ENCODE measurements at places on chromosomes 2 and 18.

DNA sequence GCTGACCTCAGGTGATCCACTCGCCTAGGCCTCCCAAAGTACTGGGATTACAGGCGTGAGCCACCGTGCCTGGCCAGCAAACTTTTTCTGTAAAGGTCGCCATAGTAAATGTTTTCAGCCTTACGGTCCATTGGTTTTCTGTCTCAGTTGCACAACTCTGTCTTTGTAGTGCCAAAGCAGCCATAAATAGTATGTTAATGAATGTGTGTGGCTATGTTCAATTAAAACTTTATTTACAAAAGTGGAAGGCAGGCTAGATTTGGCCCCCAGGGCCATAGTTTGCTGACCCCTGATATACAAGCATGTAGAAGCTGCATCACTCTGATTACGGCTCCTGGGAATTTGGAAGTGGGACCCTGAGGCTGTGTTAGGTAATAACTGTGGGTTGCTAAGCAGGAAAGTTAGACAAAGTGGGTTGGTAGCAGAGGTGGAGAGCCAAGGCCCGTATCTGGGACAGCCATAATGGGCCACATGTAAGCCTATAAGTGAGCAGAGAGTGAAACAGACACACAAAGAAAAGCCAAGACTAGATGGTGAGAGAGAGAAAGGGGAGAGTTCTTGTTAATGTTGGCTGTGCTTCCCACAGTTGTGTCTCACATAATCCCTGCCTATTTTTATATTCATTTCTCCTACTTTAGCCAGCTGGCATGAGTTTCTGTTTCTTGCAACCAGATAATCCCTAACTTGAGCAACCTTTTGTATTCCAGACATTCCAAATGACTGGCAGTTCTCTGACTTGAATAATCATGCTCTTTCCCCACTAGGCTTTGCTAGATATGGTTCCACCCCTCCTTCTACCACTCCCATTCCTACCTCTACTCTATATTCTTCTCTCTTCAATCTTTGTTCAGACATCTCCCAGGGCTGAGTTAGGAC, 223.3 kb upstream of the STON1 start:
- no peaks in the 10 kb centered on the region for H3K36me3 ChIP-seq
- no peak for DNase-seq
- H3K4me3 ChIP-seq: no peak overlapping the region
- no peak overlapping the region for H3K27ac ChIP-seq

DNA sequence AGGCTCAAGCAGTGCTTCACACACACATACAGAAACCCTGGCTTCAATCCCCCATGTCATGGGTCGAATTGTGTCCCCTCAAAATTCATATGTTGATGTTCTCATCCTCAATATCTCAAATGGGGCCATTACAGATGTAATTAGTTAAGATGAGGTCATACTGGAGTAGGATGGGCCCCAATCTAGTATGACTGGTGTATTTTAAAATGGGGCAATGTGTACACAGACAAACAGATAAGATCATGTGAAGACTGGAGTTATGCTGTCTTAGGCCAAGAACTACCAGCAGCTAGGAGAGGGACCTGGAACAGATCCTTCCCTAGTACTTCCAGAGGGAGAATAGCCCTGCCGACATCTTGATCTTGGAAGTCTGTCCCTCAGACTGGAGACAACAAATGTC, 167.7 kb downstream of the MYO3B start:
- H3K4me3 ChIP-seq: no peak overlapping the region
- H3K4me1 ChIP-seq: peaks cover 3% of the 10 kb centered on the region
- H3K27me3 ChIP-seq: no peaks in the 10 kb centered on the region
- H3K27ac ChIP-seq: no peak overlapping the region
- no peak for DNase-seq

- no peaks in the 10 kb centered on the region for H3K27me3 ChIP-seq
- no peak for DNase-seq
- no peak overlapping the region for H3K27ac ChIP-seq
These were observed 31.2 kb downstream of the USP37 start for GRCh38 chr2:218536804-218537494.

DNA sequence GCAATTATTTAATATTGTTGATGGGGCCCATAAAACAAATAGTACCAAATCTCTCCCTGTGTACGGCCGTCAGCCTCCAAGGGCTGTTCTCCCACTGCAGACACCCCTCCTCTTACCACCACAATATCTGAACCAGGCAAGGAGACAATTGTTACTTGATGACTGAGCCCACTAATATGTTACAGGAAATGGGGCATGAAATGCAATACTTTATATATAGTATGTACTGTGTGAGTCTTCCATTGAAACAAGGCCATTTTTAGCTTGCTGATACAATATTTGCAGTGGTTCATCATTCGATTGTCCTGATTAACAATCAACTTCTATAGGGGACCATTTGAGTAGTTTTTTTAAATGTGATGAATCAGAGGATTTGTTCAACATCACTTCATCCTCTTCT, 307.3 kb downstream of the GBX2 start:
- DNase-seq: no peak
- H3K36me3 ChIP-seq: no peaks in the 10 kb centered on the region
- H3K27me3 ChIP-seq: no peaks in the 10 kb centered on the region
- no peak overlapping the region for H3K4me3 ChIP-seq

GRCh38 chr2:158953926-158954763, 14.3 kb upstream of the TANC1 start:
- H3K4me3 ChIP-seq: no peak overlapping the region
- DNase-seq: no peak
- no peaks in the 10 kb centered on the region for H3K36me3 ChIP-seq
- no peaks in the 10 kb centered on the region for H3K4me1 ChIP-seq
- no peaks in the 10 kb centered on the region for H3K27me3 ChIP-seq

DNA sequence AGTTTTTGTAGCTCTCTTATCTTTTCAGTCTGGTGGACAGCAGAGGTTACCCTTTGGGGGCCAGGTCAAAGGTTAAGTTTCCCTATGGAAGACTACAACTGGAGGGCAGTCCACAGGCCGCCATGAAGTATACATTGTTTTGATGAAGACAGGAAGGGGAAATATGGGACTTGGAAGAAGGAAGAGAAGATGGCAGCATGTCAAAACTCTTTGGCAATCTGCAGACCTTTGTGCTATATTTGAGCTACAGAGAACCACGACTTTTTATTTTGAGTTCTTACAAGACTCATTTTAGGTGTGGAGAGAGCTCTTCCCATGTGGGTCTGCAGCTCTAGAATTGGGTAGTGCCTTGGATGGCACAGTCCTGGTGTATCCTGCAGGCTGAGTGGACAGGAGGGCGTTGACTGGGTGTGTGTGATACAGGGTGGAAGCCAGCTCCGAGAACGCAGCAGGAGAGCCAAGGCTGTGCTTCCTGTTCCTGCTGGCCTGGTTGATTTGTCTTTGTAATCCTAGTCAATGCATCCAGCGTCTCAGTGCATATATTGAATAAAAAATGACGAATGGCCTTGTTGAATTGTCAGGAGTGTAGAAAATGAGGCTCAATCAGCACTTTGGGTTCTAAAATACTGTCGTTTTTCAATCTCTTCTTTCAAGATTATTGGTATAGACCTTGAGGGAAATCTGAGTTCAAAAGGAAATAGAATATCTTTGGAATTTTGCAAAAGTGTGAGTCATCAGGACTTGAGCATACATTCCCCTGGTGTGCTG, 11.5 kb downstream of the ITGA6 start:
- H3K27ac ChIP-seq: no peak overlapping the region
- no peaks in the 10 kb centered on the region for H3K27me3 ChIP-seq
- H3K36me3 ChIP-seq: no peaks in the 10 kb centered on the region
- H3K4me1 ChIP-seq: peaks cover 57% of the 10 kb centered on the region
- H3K4me3 ChIP-seq: no peak overlapping the region
- no peak for DNase-seq

DNA sequence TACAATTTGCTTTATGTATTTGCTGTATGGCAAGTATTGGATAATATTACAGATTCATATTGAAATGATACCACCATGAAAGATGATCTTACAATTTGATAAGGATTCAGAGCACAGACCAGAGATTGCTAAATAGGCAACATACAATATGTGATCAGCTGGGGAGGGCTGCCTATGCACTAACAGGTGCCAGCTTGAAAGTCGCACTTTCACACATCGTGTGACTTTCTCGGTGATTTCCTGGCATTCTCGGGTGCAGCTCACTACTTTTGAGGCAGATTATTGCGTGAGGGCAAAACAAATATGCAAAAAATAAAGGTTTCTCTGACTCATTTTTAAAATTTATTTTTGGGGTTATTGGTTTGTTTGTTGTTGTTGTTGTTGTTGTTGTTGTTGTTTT, 36.0 kb downstream of the RBMS1 start:
- DNase-seq: no peak
- H3K4me1 ChIP-seq: peaks cover 4% of the 10 kb centered on the region
- H3K27ac ChIP-seq: no peak overlapping the region
- no peaks in the 10 kb centered on the region for H3K36me3 ChIP-seq

GRCh38 chr18:59182673-59183072, 37.3 kb upstream of the GRP start:
- no peaks in the 10 kb centered on the region for H3K27me3 ChIP-seq
- H3K27ac ChIP-seq: no peak overlapping the region
- no peak overlapping the region for H3K4me3 ChIP-seq
- DNase-seq: no peak
- H3K36me3 ChIP-seq: no peaks in the 10 kb centered on the region

- H3K4me3 ChIP-seq: no peak overlapping the region
- H3K4me1 ChIP-seq: no peaks in the 10 kb centered on the region
- no peak overlapping the region for H3K27ac ChIP-seq
- no peak for DNase-seq
- H3K27me3 ChIP-seq: no peaks in the 10 kb centered on the region
These were observed 325.8 kb downstream of the CYP26B1 start for GRCh38 chr2:71821856-71822255.

DNA sequence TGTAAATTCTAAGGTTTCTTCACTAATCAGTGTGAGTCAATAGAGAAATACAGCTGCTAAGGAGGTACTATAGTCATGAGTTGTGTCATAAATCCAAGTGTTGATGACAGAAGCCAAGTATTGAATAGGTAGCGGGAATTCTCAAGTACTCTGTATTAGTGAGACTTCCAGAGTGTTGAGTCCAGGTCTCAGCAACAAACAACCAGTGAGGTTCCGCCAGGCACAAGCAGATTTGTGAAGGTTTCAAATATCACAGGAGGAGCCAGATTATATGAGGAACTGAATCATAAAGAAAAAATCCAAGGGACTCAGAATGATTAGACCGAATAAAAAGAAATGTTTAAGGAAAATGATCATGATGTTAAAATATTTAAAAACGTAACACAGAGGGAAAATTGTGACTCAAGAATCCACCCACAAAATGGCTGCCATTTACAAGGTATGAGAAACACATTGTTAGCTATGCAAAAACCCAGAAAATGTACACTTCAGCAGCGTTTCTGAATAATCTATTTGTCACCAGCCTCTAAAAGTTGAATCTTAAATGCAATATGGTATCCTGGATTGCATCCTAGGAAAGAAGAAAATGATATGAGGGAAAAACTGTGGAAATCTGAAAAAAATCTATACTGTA, 27.3 kb upstream of the EVA1A start:
- H3K36me3 ChIP-seq: no peaks in the 10 kb centered on the region
- H3K4me3 ChIP-seq: no peak overlapping the region
- DNase-seq: no peak
- H3K27me3 ChIP-seq: no peaks in the 10 kb centered on the region

- DNase-seq: no peak
- no peak overlapping the region for H3K27ac ChIP-seq
- H3K4me3 ChIP-seq: no peak overlapping the region
These were observed 96.9 kb upstream of the NABP1 start for GRCh38 chr2:191581003-191581402.

- H3K36me3 ChIP-seq: no peaks in the 10 kb centered on the region
- DNase-seq: no peak
- no peaks in the 10 kb centered on the region for H3K27me3 ChIP-seq
- no peaks in the 10 kb centered on the region for H3K4me1 ChIP-seq
These were observed 100.0 kb downstream of the WDSUB1 start for GRCh38 chr2:159186462-159186861.

GRCh38 chr18:57029761-57030160, 117.1 kb upstream of the BOD1L2 start:
- no peak overlapping the region for H3K4me3 ChIP-seq
- no peaks in the 10 kb centered on the region for H3K27me3 ChIP-seq

DNA sequence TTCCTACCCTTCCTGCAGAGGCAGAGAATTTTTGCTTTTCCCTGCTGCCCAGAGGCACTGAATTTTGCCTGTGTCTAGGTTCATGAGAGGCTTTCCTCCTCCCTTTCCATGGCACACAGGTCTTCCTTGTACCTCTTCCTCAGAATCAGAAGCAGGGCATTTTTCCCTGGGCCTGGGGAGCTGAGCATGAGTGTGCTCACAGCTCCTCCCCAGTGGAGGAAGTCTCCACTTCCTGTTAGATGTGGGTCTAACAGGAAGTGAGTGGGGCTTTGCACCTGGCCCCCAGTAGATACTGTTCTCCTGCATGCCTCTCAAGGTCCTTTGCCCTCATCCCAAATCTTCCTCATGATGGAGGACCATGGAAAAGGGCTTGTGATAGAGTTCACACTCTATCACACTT, 297.2 kb upstream of the FIGN start:
- no peak overlapping the region for H3K4me3 ChIP-seq
- H3K27ac ChIP-seq: no peak overlapping the region
- no peaks in the 10 kb centered on the region for H3K36me3 ChIP-seq
- no peak for DNase-seq
- no peaks in the 10 kb centered on the region for H3K4me1 ChIP-seq

DNA sequence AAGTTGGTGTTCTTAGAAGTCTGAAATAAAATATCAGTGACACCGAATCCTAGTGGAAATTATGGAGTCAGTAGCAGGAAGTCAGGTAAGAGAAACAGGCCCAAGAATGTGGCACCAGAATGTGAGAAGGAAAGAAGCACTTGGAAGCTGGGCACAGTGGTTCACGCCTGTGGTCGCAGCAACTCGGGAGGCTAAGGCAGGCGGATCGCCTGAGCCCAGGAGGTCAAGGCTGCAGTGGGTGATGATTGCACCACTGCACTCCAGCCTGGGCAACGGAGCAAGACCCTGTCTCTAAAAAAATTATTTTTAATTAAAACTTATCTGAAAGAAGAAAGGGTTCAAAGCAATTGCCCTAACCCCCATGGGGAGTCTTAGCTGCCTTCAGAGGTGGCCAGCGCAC, 268.3 kb upstream of the SALL3 start:
- H3K4me3 ChIP-seq: no peak overlapping the region
- H3K27me3 ChIP-seq: no peaks in the 10 kb centered on the region
- H3K36me3 ChIP-seq: no peaks in the 10 kb centered on the region
- H3K27ac ChIP-seq: no peak overlapping the region

- no peak for DNase-seq
- no peaks in the 10 kb centered on the region for H3K4me1 ChIP-seq
- H3K36me3 ChIP-seq: no peaks in the 10 kb centered on the region
These were observed 158.3 kb downstream of the EML6 start for GRCh38 chr2:54881759-54882158.

- H3K4me3 ChIP-seq: no peak overlapping the region
- no peak for DNase-seq
- H3K4me1 ChIP-seq: no peaks in the 10 kb centered on the region
- H3K27ac ChIP-seq: no peak overlapping the region
- H3K27me3 ChIP-seq: no peaks in the 10 kb centered on the region
- H3K36me3 ChIP-seq: peaks cover 7% of the 10 kb centered on the region
These were observed 62.2 kb downstream of the ARMC9 start for GRCh38 chr2:231260442-231261208.

All from H1 (cell line).